ENCODE measurements at places on chromosomes 4 and X.

GRCh38 chr4:175531405-175532091, 280.5 kb downstream of the GPM6A start:
- no peak for DNase-seq

- DNase-seq: no peak
Observed at GRCh38 chr4:41613821-41614220, 75.9 kb downstream of the LIMCH1 start.

DNA sequence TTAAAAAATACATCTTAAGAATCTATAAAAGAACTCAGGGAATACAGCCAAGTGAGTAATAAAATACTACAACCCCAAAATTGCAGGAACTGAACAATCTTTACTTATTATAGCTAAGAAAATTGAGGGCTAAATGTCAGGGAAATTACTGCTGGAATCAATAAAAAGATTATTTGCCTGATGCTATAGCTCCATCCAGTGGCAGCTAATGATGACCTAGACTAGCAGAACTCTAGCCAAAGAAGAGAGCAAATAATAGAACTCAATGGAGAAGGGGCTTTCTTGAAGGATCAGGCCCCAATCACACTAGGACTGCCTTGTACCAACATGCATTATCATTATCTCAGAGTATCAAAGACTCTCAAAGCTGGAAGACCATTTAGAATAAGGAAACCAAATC, 85.0 kb upstream of the FAM241A start:
- no peak for DNase-seq

DNA sequence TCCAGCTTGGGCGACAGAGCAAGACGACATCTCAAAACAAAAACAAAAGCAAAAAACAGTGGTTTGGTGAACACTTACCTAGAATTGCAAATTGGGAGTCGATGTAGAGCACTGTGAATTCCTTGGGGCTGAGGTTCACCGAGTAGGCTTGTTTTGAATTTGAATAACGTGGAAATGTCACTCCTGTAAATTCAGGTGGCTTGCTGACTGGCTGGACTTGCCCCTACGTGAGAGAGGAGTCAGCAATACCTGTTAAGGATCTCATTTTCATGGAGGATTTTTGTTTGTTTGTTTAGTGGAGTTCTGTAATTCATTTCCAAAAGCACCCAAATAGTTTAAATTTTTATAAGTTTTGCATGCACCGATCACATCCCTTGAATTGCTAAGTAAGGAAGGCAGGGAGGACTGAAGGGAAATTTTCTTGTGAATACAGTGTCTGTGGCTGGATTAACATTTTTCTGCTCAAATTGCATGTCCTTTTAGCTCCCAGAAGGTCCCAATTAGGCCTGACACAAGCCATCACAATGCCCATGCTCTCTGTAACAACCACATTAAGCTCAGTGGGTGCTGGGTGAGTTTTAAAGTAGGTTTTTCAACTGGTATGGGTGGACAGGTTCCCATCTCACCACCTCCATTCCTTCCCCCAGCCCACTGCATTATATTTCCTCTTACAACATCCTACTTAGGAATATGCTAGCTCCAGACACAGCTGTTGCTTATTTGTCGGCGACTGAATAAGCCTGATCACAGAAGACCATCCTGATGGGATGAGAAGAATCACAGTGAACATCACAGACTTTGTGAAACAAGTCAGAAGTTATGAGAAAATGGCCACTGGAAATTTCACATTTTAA, 58.5 kb upstream of the TTC29 start:
- DNase-seq: no peak

GRCh38 chrX:124378643-124379042, 32.3 kb downstream of the SH2D1A start:
- no peak for DNase-seq

- DNase-seq: no peak
Observed at GRCh38 chr4:48071191-48071590, 54.6 kb downstream of the NIPAL1 start.

- no peak for DNase-seq
Observed at GRCh38 chr4:78484574-78484973, 67.0 kb upstream of the ANXA3 start.

DNA sequence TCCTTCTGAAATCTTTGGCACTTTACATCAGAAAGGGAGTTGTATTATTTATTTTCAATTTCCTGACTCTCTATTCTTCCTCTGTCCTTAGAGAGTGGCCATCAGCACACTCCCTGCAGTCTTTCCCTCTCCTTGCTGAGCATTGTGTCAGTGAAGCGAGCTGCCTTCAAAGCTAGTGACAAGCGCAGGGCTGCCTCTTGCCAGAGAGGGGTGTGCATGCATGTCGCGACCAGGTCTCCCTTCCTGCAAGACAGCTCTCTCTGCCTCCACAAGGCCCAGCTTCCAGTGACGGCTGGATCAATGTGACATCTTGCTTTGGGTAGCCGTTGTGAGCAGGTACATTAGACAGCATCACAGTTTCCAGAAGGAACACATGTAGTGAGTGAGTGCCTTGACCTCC, 810.9 kb upstream of the TENM3 start:
- no peak for DNase-seq

DNA sequence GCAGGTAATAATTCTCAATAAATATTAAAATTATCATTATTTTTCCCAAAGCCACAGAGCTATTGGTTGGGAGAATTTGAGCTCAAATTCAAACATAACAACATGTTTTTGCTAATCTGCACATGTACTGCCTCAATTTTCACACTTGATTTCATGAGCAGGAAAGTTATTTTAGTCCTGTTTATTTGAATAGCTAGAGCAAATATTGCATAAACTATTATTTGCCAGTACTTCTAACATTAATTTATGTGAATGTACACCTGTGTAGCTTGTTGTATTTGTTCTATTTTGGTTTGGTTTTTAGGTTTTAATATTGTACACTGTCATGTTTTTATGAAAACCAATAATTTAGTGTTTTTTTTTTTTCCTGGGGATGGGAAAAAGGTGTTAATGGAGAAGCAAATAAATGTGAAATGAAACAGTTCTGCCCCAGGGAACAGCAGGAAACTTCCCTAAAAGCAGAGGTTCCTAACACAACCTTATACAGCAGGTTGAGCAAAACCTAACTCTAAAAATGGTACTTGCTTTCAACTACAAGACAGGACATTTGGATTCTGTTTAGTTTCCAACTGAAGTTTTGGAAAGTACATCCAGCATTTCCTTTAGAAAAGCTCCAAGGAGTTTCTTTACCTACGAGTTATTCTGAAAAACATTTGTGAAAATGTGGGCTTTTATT, 99.4 kb downstream of the SYNPO2 start:
- DNase-seq: no peak

- DNase-seq: peak; percentile 84
Observed at GRCh38 chrX:71532753-71533425, at the start of gene OGT. OGT (plus strand) TSS chrX:71533104; CDS start chrX:71533300, 196 bp downstream.

GRCh38 chr4:138032222-138032621, 209.9 kb downstream of the SLC7A11 start:
- DNase-seq: no peak

DNA sequence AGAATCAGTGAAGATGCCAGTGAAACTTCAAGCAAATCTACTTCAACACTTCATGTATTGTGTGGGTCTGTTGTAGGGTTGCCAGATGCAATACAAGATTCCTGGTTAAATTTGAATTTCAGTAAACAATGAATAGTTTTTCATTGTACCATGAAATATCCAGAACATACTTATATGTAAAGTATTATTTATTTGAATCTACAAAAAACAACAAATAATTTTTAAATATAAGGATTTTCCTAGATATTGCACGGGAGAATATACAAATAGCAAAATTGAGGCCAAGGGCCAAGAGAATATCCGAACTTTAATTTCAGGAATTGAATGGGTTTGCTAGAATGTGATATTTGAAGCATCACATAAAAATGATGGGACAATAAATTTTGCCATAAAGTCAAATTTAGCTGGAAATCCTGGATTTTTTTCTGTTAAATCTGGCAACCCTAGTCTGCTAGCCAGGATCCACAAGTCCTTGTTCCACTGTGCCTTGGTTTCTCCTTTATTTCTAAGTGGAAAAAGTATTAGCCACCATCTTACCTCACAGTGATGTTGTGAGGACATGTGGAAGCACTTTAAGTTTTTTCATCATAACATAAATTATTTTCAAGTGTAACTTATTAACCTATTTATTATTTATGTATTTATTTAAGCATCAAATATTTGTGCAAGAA, 2.3 kb downstream of the CXCL8 start:
- DNase-seq: no peak

DNA sequence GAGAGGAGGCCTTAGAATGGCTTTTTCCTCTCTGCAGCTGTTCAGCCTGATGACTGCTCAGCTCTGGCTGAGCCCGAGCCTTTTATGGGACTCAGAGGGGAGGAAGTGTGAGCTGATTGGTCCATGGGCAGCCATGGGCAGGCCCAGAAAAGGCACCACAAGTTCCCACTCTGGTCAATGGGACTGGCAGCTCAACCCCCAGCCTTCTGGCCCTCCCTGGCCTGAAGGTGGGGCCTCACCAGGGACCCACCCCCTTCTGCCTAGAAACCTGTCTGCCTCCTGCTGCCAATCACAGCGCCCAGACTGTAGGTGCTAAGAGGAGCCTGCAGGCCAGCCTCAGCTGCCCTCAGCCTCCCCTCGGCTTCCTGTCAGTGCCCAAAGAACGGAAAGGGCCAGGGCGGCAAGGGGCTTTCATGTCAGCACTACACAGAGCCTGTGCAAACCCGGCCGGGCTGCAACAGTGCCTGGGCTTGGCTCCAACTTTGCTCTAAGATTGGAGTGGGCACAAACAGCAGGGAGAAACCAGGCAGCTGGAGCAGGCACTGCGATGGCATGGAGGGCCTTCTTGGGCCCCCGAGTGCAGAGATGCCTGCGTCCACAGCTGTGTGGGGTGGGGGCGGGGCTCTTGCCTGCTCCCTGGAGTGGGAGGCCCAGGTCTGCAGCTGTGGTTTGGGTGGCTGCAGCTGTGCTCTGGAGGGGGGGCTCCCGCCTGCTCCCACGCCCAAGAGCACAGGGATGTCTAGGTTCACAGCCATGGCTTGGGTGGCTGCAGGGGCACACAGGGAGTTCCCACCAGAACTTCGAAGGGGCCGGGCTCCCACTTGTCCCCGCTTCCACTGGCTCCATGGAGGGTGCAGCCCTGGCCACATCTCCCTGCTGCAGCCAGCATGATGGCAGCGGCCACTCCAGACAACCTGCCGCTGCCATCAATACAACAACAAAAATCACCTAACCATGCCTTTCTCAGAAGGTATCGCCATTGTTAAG, 92.6 kb downstream of the NXF2 start:
- no peak for DNase-seq

GRCh38 chrX:71627588-71628404, 9.5 kb upstream of the CXCR3 start:
- no peak for DNase-seq
